ENCODE measurements at places on chromosomes 16 and 17.

DNA sequence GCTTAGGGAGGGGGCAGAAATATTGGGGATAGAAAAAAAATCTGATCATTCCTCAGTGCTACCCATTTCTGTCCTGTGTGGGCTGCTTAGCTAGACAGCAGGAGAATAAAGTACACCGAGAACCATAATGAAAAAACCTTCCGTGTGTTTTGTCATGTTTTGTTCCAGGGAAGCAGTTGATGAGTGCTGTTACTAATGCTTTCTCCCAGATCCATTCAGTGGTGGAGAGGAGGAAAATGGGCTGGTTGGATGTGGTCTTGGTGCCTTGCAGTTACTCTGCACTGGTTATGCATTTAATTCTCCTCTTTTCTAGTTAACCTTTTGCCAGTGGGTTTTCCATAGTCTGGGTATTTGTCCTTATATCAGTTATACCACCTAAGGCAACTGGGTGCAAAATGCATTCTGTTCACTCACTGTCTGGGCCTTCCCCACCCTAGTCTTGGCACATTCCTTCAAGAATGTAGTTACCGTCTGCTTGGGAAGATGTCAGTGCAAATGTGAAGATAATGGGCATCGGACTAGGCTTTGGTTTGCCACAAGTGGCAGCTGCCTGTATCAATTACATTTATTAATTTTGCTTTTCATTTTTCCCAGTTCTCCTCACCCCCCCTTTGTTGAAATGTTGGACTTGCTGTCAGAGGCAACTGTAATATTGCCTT lies 9.3 kb upstream of the TBKBP1 start:
- DNase-seq, result no peak

- DNase-seq, result no peak
Observed at GRCh38 chr16:8396463-8396862, 193.8 kb downstream of the TMEM114 start.

- peak; percentile 52 for DNase-seq
Observed at GRCh38 chr16:11257131-11257938, 1.3 kb upstream of the SOCS1 start.

DNA sequence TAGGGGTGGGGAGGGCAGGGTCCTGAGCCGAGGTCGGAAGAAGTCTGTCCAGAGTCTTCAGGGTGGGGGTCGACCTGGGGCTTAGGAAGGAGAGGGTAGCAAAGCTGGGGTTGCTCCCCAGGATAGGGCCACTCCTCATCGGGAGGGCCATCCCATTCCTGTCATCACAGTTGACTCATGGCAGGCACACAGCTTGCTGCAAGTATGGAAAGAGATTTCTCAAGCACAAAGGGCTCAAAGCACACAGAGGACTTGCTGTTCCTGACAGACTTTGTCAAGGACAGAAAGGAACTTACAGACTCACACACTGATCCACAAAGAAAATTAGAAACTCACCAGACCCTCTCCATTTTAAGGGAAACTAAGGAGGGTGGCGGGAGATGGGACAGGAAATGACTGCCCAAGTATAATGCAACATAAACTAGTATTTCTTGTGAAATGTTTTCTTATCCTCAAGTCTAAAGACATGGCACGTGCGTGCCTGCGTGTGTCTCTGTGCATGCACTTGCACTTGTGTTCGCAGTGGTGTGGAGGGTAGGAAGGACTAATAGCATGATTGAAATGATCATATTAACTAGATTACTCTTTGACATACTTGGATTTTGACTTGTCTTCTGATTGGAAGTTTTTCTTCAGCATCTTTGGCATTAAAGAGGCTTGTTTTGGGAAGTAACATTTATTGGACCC lies 2.4 kb downstream of the AOC2 start:
- no peak for DNase-seq
